Heart left ventricle (tissue), 16 donors: ENCODE measurements at places on chromosomes 6 and 20.

- DNase-seq, result no peak
Measured at GRCh38 chr20:61371501-61372136, 119.6 kb downstream of the CDH4 start.

GRCh38 chr20:23408957-23409356, 12.3 kb downstream of the NAPB start:
- DNase-seq, result no peak

GRCh38 chr20:25699914-25700313, 3.3 kb upstream of the ZNF337 start:
- no peak for DNase-seq

- DNase-seq, result peak; percentile 56
Measured at GRCh38 chr6:108699290-108700041, 138.7 kb downstream of the FOXO3 start.

- no peak for DNase-seq
Measured at GRCh38 chr6:45226081-45226480, 102.0 kb upstream of the RUNX2 start.

DNA sequence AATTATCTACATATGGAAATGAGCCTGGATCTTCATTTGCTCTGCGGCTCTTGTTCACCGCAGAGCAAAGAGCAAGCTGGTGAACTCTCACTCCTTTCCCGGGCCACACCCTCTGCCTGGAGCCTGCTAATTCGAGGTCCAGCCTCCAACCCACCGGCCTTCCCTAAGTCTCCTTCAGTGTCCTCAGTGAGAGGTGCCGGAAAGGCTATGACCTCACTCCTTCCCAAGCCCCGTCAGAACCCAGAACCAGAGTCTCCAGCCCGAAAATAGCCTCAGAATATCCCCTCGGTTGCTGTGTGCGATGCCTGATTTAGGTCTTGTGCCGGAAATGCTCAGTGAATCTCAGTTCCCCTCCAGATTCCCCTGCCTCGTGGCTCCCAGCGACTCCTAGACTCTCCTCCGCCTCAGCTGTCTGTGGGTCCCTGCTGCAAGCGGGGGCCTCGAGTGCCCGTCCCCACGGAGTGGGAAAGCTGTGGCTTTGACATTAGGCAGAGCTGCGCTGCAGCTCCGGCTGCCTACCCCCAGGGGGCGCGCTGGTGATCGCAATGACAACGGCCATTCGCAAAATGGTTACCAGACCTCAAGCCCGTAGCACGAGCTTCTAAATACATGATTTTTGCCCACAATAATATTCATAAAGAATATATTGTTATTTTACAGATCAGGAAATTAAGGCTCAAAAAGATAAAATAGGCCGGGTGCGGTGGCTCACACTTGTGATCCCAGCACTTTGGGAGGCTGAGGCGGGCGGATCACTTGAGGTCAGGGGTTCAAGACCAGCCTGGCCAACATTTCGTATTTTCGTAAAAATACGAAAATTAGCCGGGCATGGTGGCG, 4.1 kb upstream of the BNIP5 start:
- peak; percentile 92 for DNase-seq

- DNase-seq, result no peak
Measured at GRCh38 chr6:134464690-134465411, 146.9 kb upstream of the SGK1 start.
